CD4-positive, alpha-beta T cell (primary cell): ENCODE measurements at places on chromosomes 2 and 18. TPM values are rescaled to one million over a fixed set of nuclear protein-coding genes. Genes with fewer than 3 reads are reported as not detected.

DNA sequence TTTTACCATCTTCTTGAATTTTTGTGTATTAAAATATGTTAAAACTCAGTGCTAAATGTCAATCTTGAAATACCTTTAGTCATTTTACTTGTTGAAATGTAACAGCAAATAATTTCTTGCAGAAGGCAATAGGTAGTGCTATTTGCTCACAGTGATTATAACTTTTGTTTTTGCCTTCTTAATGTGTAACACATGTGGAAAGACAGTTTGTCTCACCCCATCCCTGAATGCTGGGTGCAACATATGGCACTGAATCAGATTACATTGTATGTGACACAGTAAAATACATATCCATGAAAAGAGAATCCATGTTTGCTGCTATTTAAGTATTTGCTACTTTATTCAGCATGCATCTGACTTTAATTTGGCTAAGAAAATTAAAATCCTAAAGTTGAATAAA, 35.3 kb downstream of the FRZB start:
- H3K4me1 ChIP-seq, result no peaks in the 10 kb centered on the region
- H3K27me3 ChIP-seq, result peaks cover 7% of the 10 kb centered on the region
- DNase-seq, result no peak
- H3K36me3 ChIP-seq, result no peaks in the 10 kb centered on the region
- no peak overlapping the region for H3K27ac ChIP-seq
- H3K4me3 ChIP-seq, result no peak overlapping the region

GRCh38 chr18:77061281-77061945, 71.2 kb downstream of the MBP start:
- no peak for DNase-seq
- H3K4me1 ChIP-seq, result peaks cover 91% of the 10 kb centered on the region
- peak overlapping the region; percentile 28 for H3K4me3 ChIP-seq

- no peak overlapping the region for H3K4me3 ChIP-seq
- no peaks in the 10 kb centered on the region for H3K4me1 ChIP-seq
- no peak for DNase-seq
- no peaks in the 10 kb centered on the region for H3K36me3 ChIP-seq
- H3K27ac ChIP-seq, result no peak overlapping the region
- H3K27me3 ChIP-seq, result no peaks in the 10 kb centered on the region
Observed at GRCh38 chr2:14125624-14126293, 506.8 kb upstream of the LRATD1 start.

GRCh38 chr18:62384610-62385097, 59.5 kb downstream of the TNFRSF11A start:
- H3K27ac ChIP-seq, result no peak overlapping the region
- no peak for DNase-seq
- H3K4me3 ChIP-seq, result no peak overlapping the region
- peaks cover 4% of the 10 kb centered on the region for H3K27me3 ChIP-seq
- H3K4me1 ChIP-seq, result no peaks in the 10 kb centered on the region

DNA sequence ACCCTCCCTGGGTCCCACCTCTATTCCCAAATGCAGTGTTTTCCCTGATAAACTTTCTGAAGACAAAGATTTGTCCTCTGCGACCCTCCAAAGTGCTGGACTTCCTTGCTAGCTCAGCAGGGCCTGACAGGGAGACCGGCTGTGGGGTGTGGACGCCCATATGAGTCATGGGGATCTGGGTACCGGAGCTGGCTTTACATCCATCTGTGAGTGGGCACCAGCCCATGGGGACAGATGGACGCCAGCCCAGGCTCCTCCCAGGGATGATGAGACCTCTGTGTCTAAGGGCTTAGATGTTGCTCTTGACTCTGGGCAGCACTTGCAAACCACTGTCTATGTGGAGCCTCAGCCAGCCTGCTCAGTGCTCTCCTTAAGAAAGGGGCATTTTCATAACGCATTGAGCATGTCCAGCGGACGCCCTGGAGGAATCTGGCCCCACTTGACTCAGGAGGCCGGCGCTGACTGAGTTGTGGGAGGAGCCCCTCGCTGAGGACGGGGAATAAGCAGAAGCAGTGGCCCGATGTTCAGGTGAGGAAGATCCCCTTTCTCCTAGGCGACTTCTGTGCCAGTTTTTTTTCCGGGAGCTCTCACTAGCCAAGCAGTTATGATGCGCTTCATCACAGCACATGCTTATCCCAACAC, 229.4 kb upstream of the MYT1L start:
- DNase-seq, result no peak
- H3K4me1 ChIP-seq, result no peaks in the 10 kb centered on the region

- DNase-seq, result no peak
- no peak overlapping the region for H3K27ac ChIP-seq
- peaks cover 32% of the 10 kb centered on the region for H3K4me1 ChIP-seq
- no peaks in the 10 kb centered on the region for H3K27me3 ChIP-seq
- no peak overlapping the region for H3K4me3 ChIP-seq
Observed at GRCh38 chr2:48346124-48346536, 183.8 kb upstream of the STON1 start.

GRCh38 chr2:64090264-64090663, 54.0 kb downstream of the PELI1 start:
- no peaks in the 10 kb centered on the region for H3K4me1 ChIP-seq
- no peak overlapping the region for H3K27ac ChIP-seq
- H3K27me3 ChIP-seq, result no peaks in the 10 kb centered on the region
- no peak overlapping the region for H3K4me3 ChIP-seq
- peaks cover 21% of the 10 kb centered on the region for H3K36me3 ChIP-seq

The PARD6G gene
- total RNA-seq, result 0.38 TPM

The AAK1 gene
- total RNA-seq, result 201 TPM

The AGXT gene
- not detected for total RNA-seq

The VWC2L gene
- not detected for total RNA-seq

The EGR4 gene
- total RNA-seq, result 0.14 TPM
